ENCODE measurements at places on chromosomes 7 and 10.

- no peak for DNase-seq
Observed at GRCh38 chr7:102413611-102414010, 17.4 kb downstream of the PRKRIP1 start.

DNA sequence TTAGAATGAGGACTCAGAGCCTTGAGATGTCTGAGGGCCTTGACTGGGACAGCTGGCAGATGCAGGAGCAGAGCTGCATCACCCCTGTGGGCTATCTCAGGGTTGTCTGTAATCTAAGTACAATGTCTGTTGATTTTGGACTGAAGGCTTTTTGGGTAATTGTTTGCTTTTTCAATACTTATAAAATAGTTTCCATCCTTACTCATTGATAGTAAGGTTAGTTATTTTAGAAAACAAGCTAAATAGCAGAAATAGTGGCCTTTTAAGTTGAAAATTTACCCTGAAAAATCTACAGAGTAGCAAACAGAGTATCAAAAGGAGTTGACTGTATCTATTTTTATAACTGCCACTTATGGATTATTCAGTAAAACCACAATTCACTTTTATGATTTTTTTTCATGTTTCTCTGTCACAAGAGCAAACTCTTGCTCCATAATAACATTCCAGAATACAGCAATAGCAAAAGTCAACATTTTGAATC lies 179.7 kb downstream of the CFTR start:
- no peak for DNase-seq

DNA sequence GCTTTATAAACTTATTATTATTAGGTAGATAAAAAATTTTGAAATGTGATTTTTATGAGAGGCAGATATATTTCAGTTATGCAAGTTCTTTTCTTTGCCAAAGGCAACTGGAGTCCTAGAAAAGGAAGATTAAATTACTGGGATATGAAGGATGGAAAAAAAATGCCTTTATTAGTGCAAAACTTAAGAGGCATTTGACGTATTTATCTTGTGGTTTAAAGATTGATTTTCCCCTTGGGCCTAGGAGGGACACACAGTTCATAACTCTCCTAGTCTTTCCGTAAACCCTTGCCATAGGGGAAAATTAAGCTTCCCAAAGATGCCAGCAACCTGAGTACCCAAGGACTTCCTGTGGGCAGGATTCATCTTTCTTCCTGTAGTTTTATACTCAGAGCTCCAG lies 3.1 kb upstream of the STEAP4 start:
- no peak for DNase-seq

DNA sequence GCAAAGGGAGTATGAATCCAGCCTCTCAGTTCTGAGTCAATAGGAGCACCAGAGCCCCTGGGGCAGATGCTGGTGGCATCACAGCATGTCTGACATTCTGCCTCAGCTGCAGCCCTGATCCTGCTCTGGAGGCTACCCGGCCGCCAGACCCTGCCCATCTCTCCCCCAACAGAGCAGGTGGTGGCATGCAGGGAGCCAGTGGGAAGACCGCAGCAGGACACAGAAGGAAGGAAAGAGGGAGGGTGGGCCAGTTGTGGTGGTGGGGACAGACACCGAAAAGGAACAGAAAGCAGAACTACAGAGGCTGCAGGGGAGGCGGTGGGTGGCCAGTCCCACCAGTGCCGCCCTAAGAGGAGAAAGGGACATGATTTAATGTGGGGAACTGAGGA lies 35.3 kb downstream of the BLNK start:
- DNase-seq, result no peak

GRCh38 chr10:60203993-60204618 lies 185.6 kb downstream of the ANK3 start:
- DNase-seq, result no peak

GRCh38 chr10:30554440-30554825 lies 75.1 kb downstream of the LYZL2 start:
- DNase-seq, result no peak

GRCh38 chr10:1603181-1603580 lies 134.1 kb downstream of the ADARB2 start:
- DNase-seq, result no peak

- DNase-seq, result no peak
Observed at GRCh38 chr7:99261646-99262045, 11.0 kb upstream of the MYH16 start.

DNA sequence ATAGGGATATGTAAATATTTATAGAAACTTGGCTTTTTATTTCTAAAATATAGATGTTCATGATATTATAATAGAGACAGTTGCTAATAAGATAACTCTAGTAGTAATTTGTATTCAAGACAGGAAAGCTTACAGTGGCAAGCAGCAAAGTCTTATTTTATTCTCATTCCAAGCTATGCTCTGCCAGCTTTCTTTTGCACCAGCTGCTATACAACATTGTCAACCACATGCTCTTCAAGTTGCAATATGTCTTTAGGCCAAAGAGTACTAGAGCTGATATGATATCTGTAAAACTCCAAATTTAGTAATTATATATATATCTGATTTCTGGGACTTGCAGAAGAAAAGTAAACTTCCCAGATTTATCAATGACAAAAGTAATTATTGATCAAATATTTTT lies 350.1 kb downstream of the HGF start:
- no peak for DNase-seq

DNA sequence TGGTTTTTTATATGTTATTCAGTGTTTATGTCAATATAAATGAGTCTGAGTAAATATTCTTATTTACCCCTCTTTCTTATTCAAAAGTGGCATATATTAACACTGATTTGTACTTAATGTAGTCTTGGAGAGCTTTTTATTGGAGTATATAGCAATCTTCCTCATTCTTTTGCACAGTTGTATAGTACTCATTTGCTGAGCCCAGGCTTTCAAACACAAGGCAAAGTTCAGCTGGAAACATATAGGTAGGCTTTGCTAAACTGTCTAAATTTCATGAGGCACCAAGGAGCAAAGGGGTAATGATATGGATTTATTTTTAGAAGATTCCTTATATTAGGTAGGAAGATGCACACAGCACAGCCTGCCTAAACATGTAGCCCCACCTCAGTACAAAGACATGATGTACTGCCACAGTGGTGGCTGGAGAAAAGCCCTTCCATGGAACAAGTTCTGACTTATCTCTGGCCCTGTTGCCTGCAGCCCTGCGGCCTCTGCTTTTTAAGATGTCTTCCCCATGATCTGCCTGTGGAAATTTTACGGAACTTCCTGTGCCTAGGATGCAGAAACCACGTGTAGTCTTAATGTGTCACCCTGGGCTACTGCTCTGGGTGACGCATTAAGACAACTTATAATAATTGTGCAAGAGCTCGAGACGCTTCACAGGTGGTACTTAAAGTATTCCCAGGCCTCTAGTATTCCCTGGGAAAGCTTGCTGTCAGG lies 9.6 kb upstream of the PDCD4 start:
- DNase-seq, result no peak

DNA sequence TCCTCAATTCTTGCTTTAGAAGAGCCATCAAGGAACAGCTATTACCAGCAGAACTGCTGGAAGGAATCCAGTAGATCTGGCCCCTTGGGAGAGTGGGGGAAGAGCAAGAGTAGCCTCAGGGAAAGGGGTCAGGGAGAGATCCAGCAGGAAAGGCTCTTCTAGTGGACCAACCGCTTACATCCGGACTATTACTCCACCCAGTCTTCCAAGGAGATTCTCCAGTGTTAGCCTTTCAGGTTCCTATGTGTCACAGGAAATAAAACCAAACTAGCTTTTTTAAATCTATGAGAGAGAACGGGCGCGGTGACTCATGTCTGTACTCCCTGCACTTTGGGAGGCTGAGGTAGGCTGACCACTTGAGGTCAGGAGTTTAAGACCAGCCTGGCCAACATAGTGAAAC lies 34.3 kb downstream of the TET1 start:
- DNase-seq, result no peak

GRCh38 chr10:84452003-84452402 lies 123.6 kb downstream of the CCSER2 start:
- no peak for DNase-seq

DNA sequence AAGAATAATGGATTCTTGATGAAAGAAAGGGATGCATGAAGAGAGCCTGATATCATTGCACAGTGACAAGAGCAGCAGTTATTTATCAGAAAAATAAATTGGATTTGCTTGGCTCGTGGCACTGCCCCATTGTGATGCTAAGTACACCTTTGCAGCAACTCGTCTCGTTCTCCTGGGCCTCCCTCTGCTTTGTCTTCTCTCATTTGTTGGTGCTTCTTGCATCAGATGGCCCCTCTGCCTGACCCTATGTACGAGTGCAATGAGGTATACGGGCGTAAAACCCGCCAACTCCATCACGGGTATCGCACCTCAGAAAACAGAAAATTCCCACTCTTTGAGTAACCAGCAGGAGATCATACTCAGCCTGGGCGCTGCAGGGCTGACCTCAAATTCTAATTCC lies 107.2 kb upstream of the C10orf90 start:
- no peak for DNase-seq

GRCh38 chr7:73721377-73721817 lies 1.9 kb upstream of the STX1A start:
- DNase-seq, result peak; percentile 78

- no peak for DNase-seq
Observed at GRCh38 chr10:87030912-87031635, 11.0 kb downstream of the FAM25A start.

DNA sequence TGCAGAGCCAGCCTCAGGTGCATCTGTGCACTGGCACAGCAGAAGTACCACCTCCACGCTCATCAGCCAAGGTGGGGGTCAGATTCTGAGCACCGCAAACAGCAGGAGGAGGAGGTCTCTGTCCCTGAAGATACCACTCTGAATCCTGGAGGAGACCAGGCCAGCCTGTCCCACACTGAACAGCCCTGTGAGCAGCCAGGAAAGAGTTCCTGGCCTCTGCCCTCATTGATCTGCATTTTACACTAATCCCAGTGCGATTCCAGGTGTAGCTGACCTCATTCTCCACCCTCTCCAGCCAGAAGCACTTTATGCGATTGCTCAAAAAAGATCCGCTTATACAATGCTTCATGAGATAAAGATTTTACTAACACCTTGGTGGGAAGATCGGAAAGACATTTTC lies 99.1 kb upstream of the CACUL1 start:
- DNase-seq, result no peak

- no peak for DNase-seq
Observed at GRCh38 chr10:113657544-113657943, 6.3 kb downstream of the NRAP start.

GRCh38 chr7:150716939-150717338 lies 526 bp downstream of the GIMAP1 start:
- no peak for DNase-seq

GRCh38 chr7:61111-61510 lies 131.3 kb upstream of the FAM20C start:
- no peak for DNase-seq

DNA sequence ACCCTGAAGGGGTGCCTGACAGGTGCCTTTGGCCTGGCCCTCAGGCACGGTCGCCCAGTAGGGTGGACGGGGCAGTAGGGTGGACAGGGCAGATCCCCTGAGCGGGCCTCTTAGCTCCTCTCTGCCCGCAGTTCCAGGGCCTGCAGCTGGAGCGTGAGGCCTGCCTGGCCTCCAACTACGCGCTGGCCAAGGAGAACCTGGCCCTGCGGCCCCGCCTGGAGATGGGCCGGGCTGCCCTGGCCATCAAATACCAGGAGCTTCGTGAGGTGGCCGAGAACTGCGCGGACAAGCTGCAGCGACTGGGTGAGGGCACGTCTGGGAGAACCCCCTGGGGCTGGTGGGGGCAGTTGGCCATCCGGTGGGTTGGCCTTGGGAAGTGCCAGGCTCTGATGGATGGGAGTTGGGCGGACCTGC lies 1.7 kb downstream of the VPS37D start:
- DNase-seq, result no peak

DNA sequence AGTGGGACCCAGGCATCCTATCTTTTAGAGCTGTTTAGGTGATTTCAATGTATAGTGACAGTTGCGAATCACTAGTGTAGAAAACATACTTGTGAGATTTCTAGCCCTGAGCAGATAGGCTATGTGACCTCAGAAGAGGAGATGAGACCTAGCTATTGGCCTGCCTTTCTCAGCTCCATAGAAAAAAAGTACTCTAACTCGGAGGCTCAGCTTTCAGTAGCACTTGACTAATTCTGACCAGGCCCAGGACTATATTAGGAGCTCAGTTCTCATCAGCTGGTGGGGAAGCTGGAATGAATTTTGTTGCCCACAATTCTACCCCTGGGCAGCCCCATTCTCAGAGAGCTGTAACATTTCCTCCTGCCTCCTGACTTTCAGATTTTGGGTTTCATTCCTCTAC lies 179.9 kb upstream of the NAMPT start:
- no peak for DNase-seq

GRCh38 chr7:90345595-90346335 lies 751 bp upstream of the GTPBP10 start:
- no peak for DNase-seq

GRCh38 chr10:3465406-3465891 lies 292.9 kb upstream of the PITRM1 start:
- no peak for DNase-seq

DNA sequence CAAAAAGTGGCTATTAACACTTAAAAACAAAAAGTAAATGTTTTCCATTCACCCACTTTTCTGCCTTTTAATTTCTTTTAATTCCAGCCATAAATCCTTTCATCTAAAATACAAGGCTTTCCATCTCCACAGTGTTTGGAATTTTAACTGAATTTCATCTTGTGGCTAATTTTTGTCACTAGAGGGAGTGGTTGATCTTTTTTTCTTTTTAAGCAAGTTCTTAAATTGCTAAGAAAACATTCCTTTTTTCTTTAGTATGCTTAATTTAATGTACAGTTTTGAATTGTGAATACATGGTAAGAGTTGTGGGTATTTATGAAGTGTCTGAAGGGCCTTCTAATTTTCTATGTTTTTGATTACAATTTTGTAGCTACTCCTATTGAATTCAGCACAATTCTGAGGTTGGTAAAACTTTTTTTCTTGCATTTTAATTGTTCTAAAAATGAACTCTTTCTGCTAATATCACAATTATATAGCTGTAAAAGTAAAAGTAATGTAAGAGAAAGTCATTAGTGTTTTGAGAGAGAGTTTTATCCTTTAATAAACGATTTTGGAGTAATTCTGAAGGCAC lies 54.9 kb upstream of the ANK3 start:
- no peak for DNase-seq

- DNase-seq, result no peak
Observed at GRCh38 chr10:62327885-62328284, 46.3 kb upstream of the ZNF365 start.

DNA sequence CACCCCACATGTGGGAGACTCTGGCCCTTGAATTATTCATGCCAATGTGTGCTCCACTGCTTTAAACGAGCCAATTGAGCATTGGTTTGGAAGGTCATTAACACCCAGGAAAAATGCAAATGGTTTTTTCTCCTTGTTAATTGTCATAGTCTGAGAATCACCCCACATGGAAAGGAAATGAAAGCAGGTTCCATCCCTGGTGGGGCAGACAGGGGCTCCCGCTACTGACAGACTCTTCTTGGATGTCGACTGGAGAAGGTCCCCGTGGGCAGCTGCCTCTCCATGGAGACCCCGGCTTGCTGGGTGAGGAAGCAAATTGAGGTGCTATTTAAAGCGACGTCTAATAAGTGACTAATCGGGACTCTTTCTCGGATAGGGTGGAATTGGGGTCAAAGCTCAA lies 32.0 kb upstream of the EN2 start:
- no peak for DNase-seq

Measured in nucleus accumbens (tissue), 56 donors.